NCI-H2029 (cell line): ENCODE measurements at places on chromosomes 3 and 15.

GRCh38 chr15:28936481-28936881 is 50.7 kb downstream of the APBA2 start:
- no peak for DNase-seq

DNA sequence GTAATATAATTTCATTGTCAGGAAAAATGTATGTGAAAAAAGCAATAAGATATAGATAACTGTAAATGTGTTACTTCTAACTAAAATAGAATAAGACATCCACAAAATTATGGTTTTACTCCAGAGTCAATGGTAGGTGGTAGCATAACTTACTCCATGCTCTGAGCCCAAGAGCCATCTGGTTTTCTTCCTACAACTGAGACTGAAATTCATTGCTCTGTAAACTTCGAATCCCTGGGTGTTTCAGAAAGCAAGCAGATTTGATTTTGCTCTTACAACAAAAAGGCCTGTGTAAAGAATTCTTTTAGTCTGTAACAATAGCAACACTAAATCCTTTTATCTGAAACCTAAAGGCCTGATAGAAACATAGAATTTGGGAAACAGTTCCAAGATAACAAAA is 805.9 kb downstream of the AGBL1 start:
- DNase-seq: no peak

- DNase-seq: no peak
Observed at GRCh38 chr3:126515066-126515706, 2.4 kb downstream of the UROC1 start.

DNA sequence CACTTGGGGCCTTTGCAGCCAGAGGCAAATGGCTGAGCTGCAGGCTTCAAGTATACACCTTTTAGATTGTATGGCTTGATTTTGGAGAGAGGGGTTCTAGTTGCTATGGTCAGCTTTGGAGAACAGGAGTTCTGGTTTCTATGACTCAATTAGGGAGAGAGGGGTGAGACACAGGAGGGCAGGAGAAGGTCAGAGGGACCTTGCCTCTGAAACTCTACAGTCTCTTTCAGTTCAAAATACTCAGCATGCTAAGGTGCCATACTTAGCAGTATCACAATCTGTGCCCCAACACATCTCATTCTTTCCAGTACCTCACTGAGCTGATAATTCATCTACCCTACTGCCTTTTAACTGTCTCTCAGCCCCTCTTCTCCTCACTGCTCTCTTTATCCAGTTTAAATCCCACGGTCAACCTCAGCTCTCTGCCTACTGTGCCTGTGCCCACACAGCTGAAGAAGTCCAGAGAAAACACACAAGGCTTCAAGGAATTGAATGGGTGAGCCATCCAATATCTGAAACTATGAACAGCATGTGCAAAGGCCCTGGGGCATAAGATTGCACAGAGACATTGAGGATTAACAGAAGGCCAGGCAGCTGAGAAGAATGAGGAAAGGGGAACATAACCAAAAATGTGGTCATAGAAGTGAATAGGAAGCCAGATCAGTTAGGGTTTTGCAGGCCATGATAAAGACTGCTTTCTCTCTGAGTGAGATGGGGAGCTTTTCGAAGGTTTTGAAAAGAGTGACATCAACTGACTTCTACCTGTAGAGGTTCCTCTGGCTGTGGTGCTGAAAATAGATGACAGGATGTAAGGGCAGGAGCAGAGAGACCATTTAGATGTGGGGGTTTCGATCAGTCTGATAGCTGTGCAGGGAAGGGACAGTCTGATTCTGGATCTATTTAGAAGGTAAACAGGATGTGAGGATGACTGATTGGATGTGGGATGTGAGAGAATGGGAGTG is 54.5 kb upstream of the C3orf80 start:
- DNase-seq: no peak

GRCh38 chr15:65089206-65089824 is 12.8 kb downstream of the KBTBD13 start:
- no peak for DNase-seq

DNA sequence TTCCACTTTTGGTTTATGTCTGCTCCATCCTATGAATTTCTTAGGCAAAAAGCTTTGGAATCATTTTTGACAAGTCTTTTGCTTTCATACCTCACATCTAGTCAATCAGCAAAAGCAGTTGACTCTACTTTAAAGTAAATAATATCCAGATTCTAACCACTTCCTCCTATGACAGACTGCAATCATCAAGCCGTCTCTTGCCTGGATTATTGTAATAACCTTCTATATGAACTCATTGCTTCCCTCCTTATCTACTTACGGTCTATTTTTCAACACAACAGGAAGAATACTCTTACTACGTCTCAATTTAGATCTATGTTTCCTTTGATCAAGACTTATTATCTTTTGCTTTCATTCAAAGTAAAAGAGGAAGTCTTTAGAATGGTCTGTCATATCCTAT is 20.7 kb downstream of the CLDN1 start:
- DNase-seq: no peak

DNA sequence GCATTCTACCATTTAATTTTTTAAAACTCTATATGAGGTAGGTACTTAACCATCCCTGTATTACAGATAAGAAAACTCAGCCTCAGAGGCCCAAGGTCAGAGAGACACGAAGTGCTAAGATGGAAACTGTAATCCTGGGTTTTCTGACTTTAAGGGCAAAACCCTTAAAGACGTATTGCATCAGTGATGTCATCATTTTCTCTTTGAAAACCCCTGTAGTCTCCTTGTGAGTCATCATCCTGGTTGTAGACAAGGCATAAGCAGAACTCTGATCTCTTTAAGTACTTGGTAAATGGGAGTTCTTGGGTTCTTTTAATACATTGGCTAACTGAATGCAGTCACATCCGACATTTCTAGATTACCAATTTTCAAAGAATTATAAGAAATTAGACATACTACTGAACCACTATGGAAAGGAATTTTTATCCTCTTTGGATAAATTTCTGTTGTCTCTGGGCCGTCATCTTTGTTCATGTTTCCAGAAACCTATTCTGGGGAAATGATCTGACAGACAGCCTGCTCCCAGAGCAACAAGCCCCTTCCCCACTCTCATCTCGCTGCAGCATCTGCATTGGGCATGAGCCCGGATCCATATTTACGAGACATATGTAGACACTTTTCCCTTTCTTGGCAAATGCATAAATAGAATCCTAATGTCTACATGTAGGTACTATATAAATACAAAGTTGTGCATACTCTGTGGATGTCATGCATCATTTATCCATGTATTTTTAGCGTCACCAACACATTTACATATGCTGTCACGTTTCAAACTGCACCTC is 48.7 kb upstream of the MDFIC2 start:
- DNase-seq: no peak

- no peak for DNase-seq
Observed at GRCh38 chr15:85491691-85492090, 111.3 kb downstream of the AKAP13 start.

DNA sequence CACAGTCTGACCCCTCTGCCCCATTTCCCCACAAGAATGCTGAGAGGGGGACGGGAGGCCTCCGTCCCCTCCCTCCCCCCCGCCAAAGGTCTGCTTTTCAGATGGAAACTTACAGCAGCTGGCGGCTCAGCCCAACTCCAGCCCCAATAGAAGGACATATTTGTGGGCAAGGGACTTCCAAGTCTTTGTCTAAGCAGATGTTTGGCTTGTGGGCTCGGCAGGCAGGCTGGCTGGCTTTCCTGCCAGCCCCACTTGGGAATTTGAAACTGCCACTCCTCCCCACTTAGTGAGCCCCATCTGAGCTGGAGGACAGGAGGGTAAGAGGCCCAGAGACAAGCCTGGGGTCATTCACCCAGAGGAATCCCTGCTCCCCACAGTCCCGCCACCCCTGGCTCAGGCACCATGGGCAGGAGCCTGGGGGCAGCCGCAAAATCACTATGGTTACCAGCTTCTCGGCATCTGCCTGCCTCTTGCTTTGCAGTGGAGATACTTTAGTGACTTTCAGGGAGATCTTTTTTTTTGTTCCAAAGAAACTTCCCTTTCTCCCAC is 53.6 kb downstream of the LMCD1 start:
- peak; percentile 71 for DNase-seq

- no peak for DNase-seq
Observed at GRCh38 chr3:194330160-194330559, 21.0 kb downstream of the CPN2 start.

DNA sequence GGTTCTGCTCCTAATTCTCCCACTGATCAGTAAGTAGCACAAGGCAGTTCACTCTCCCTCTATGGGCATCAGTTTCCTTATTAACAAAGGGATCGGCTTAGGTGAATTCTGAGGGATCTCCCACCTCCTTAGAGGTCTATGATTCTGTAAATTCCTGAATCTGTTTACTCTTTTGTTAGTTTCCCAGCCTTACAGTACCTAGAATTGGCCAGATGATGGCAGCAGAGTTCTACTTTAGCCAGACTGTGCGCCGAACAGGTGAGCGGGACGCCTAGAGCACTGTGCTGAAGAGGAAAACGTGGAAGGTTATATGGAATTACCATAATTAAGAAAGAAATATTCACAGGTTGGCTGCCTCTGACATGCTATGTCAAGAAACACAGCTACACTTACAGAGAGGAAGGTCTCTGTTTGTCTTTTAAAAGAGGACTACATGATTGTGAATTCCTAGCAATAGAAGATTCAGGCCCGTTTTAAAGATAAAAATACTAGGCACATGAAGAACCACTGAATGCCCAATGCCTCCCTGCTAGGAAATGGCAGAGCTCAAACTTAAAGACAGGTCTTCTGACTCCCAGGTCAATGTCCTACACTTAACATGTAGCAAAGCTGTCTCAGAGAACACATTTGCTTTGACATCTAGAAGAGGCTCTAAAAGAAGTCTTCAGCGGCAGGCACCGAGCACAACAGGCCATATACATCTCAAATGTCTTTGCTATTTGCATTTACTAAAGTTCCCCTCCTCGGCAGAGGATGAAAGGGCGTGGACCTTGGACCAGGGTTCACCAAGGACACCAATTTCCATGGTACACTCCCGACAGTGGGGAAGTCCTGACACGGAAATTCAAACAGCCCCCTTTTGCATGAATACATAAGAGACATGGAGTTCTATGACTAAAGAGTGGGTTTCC is 259.9 kb downstream of the FGF12 start:
- DNase-seq: peak; percentile 47

DNA sequence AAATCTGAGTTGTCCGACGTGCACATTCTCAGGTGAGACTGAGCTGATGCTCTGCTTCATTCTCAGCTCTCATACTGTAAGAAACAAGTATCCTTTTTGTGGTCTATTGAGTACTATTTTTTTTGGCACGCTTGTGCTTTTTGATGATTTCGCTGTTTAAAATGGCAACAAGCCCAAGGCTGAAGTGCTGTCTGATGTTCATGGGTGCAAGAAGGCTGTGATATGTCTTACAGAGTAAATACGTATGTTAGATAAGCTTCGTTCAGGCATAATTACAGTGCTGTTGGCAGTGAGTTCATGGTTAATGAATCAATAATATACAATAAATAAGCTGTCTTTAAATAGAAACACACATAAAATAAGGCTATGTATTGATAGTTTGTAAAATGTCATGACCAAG is 27.2 kb downstream of the AQR start:
- DNase-seq: peak; percentile 78

DNA sequence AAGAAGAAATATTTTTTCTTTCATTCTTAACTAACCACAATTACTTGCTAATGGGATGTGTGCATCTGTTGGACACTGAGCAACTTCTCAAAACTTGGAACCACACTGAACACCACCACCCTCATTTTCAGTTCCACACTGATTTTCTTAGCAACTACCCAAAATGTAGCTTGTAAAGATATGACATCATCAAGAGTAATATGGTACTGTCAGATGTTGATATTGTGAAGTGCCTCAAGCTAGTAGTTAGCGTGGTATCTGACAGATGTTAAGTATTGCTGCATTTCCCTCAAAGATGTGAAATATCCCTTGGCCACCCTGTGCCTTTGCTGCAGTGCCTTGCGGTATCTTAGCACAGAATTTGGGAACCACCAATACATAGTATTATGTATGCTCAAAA is 9.3 kb downstream of the RFTN1 start:
- DNase-seq: no peak

- DNase-seq: no peak
Observed at GRCh38 chr3:160162440-160162839, 62.8 kb upstream of the C3orf80 start.

DNA sequence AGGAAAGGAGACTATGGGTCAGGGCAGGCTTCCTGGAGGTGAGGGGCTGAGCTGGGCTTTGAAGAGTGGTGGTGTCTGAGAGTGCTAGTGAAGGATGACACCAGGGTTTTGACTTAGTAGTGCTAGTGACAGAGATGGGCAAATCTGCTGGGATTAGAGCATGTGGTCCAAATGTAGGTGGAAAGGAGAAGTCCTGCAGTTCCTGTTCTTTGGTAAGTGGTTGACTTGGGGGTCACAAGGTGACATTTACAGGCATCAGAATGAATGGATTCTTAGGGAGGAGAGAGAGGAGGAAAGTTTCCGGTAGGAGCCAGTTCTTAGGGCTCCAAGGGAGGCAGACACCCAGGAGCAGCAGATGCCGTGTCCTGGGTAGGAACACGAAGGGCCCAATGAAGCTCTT is 796 bp upstream of the DOCK3 start:
- DNase-seq: no peak

- no peak for DNase-seq
Observed at GRCh38 chr15:88835119-88835518, 31.9 kb downstream of the ACAN start.

- DNase-seq: no peak
Observed at GRCh38 chr15:43253431-43254403, 13.0 kb downstream of the TGM5 start.

GRCh38 chr15:49370782-49371181 is 52.3 kb upstream of the FGF7 start:
- DNase-seq: no peak

- DNase-seq: no peak
Observed at GRCh38 chr15:78619022-78619950, 1.5 kb downstream of the CHRNA3 start.

DNA sequence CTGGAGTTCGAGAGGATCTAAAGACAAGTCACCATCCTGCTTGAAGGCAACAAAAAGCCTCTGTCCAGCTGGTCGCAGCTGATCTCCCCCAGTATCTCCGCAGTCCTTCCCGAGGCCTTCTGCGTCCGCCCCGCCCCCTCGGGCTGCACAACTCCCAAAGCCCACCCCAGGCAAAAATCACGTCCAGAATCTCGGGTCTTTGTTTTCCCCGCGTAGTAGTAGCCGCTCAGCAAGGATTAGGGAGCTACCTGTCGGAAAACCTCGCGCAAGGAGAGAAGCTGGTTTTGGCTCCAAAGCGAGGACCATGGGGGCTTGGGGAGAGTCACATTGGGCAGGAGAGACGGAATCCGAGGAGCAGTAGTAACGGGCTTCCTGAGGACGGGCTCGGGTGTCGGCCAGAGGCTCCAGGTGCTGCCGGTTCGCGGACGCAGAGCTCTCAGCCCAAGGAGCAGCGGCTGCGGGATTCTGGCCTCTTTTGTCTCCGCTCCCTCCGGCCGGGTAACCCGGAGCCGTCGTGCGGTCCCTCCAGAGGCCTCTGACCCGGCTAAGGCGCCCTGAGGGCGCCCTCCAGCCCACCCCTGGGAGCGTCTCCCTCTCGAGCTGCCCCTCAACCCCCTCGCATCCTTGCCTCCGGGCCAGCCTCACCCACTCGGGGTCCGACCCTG is 401 bp downstream of the ZSCAN29 start:
- no peak for DNase-seq
